Sigmoid colon (tissue), 7 donors: ENCODE measurements at places on chromosomes 3 and 15.

GRCh38 chr3:102415553-102415952 is 19.3 kb upstream of the ZPLD1 start:
- no peak for DNase-seq

- DNase-seq: peak; percentile 25
These were observed 11.6 kb downstream of the ZXDC start for GRCh38 chr3:126464093-126464492.

- DNase-seq: no peak
These were observed 93.8 kb upstream of the UBE2E1 start for GRCh38 chr3:23711916-23712494.

- DNase-seq: no peak
These were observed 6.9 kb upstream of the CFAP20DC start for GRCh38 chr3:59056706-59057105.

DNA sequence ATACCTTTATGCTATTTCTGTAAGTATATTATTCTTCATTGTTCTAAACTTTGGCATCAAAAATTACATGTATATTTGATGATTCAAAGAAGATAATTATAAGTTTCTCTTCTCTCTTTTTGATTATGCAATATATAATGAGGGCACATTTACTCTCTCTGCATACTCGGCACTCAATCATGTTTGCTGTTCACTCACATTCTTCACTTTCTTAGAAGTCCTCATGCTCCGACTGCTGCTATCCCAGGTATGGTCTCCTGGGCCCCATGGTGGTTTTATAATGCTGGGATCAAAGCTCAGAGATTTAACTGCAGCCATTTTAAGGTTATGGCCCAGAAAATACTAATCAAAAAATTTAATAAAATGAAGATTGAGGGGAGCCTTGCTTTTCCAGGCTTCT is 529.7 kb upstream of the IL12A start:
- no peak for DNase-seq

DNA sequence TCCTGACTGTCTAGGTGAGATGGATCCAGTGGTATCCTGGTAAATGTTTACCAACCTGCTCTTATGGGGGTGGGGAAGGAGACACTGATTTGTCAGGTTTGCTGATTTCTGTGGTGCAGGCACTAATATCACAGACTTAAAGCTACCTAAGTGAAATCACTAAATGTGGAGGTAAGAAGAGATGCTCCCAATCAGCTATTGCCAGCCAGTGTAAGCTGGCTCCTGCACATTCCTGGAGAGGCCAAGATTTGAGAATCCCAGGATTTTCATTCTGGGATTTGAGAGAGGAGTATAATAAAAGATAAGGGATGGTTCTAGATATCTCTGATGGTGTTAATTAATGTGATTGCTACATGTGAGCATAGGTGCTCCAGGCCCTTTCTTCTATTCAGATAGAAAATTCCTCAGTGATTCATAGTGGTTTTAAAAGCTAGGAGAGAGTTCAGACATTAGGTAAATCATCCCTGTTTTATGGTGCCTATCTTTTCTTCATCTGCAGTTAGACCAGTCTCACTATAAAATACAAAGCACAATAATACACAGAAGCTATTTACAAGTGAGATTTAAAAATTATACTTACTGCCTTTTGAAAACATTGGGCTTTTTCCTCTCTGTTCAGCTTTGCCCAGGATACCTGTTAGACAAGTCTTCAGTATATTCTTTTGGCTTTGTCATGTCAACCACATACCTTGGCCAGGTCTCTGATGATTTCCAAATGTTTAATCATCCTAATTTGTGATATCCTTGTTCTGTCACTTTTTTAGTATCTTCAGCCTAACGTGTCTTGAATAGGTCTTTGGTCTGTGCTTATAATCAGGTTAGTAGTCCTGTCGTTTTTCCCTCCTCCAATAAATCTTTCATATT is 90.9 kb downstream of the MBNL1 start:
- DNase-seq: no peak

DNA sequence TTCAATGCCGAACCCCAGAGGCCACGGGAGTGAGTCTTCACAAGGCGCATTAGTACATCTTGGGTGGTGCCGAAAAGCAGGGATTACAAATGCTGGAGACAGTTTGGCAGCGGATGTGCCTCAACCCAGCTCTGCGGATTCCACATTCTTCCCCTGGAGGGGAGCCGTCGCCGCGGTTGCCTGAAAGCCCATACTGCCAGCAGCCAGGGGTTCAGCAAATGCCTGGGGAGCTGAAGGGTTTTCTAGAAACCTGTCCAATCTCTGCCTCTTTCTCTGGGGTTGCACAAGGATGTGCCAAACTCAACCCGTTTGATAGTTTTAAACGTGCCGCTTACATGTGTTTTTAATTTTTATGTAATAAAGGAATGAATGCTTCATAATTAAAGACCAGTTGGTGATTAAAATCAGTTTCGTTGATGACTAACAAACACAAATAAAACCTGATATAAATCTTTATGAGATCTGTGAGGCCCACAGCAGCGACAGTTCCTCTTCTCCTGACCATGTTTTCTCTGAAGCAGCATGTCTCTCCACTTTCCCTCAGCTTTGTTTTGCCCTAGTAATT is 74.6 kb upstream of the LEKR1 start:
- DNase-seq: no peak

DNA sequence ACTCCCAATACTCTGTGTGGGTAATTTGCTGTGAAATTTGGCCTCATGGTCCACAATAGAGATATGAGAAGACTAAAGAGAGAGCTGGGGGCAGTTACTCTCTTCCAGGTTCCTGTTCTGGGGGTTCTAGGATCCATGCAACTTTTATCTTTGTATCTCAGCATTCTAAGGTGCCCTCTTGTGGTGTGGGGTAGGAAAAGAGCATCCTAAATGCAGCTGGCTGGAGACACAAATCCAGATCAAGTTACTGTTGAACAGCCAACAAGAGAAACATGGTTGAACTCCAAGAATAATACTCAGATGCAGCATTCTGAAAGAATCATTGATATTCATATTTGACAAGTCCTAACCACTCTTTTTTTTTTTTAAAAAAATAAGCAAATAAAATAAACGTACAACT is 238.2 kb downstream of the GREM1 start:
- no peak for DNase-seq

DNA sequence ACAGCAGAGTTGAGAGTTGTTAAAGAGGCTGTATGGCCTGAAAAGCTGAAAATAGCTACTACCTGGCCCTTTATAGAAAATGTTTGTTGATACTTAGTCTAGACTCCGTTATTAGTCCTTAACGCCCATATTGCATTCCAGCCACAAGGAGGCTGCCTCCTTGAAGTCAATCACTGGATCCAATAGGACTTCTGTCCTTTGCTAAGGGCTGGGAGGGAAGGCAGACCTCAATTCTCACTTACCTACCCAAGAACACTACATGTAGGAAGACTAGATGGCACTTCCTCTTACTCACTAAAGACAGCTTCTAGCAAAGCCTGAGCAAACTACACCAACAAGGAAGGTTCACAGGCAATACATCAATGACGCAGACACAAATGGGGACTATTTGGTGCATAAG is 139.5 kb upstream of the HACD2 start:
- DNase-seq: no peak

DNA sequence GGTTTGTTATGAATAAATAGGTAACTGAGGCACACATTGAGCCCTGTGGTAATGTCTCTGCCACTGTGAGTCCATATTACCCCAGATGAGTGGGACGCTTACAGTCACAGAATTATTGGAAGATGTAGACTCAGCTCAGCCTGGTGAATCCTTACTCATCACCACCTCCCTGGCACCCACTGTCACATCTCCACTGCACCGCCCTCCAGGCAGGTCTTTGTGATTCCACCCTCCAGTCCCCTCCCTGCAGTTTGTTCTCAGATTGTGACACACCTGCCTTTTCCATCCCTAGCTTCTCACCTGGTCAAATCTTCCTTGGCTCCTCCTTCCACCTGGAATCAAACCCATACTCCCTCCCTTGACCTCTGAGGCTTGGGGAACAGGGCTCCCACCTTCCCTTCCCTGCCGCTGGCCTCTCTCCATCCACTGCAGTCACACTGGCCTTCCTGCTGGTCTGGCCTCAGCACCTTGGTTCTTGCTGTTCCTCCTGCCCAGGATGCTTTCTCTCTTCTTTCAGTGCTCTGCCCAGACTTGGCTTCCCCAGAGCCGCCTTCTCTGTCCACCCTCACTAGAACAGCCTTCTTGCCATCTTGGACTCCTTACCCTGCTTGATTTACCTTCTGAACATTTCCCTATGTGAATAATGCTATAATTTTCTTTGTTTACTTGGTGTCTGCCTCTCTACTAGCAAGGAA is 9.4 kb downstream of the SLC6A20 start:
- no peak for DNase-seq

- no peak for DNase-seq
These were observed 524.8 kb upstream of the TBL1XR1 start for GRCh38 chr3:177721864-177722785.

- DNase-seq: no peak
These were observed 16.8 kb downstream of the NOX5 start for GRCh38 chr15:69031013-69032001.

GRCh38 chr3:11349446-11349845 is 77.2 kb downstream of the ATG7 start:
- DNase-seq: no peak

DNA sequence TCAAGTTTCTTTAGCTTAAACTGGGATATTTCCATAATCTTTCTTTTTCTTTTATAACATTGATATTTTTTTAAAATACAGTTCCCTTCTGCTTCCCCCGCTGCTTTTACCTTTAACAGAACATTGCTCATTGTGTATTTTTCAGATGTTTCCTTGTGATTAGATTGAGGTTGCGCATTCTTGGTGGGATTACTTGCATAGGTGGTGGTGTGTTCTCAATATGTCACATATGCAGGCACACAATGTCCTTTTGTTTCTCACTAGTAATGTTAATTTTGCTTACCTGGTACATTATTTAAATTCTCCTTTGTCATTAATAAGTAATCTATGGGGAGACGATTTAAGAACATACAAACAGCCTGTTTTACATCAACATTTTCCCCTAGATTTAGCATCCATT is 48.2 kb downstream of the HMG20A start:
- no peak for DNase-seq

DNA sequence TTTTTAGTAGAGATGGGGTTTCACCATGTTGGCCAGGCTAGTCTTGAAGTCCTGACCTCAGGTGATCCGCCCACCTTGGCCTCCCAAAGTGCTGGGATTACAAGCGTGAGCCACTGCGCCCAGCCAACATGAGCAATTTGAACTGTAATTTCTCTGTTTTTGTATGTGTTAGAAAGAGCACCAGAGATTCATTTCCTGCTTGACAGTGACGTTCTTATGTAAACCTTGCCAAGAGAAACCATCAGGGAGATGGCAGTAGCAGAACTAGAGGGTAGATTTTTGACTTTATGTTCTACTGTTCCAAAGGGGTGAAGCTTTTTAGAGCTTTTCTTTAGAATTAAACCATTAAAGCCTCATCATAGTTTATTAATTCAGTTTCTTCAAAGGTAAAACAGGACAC is 148.1 kb upstream of the UMPS start:
- no peak for DNase-seq

- peak; percentile 72 for DNase-seq
These were observed 612 bp downstream of the APPL1 start for GRCh38 chr3:57227930-57228751.

DNA sequence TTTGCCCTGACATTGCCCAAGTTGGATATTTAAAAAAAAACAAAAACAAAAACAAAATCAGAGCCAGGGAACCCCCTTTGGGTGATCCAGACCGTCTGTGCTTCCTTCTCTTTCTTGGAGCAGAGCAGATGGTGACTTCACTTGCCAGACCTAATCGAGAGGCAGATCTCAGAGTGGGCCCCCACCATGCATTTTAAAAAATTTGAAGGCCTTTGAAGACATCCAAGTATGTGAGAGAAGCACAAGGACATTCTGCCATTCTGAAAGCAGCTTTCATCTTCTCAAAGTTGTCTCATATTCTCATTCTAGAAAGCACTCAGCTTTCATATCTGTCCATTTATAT is 93.3 kb downstream of the SV2B start:
- DNase-seq: no peak

DNA sequence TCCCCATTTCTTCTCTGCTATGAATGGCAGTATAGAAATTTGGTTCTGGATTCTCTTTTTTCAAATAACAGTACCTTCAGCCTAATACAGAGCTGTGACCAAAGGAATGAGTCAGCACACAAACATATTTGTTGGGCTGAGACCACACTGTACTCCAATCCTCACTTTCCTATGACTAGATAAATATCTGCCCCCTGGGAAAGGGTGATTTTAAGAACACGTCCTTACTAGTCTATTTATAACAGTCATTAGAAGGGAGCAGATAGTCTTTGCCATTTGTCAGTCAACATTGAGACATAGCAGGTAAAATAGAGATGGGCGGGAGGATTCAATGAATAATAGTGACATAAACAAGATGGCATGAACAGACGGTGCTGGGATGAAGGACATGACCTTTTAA is 461.3 kb downstream of the MCTP2 start:
- no peak for DNase-seq

DNA sequence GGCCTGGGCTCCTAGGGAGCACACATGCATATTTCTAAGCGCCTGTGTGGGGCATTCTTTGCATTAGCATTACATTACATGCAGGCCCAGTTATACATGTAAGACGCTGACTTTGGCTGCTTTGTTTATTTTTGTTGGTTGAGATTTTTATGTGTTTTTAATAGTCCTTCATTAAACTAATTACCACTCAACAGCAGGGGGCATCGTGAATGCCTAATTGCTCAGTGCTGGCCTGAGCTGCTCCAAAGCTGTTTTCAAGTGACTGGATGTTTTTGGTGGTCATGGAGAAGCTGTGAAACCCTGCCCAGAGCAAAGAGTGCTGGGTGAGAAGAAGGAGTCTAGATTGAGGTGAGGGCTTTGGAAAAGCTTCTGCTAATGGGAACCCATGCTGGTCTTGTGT is 41.5 kb downstream of the GPD1L start:
- no peak for DNase-seq

DNA sequence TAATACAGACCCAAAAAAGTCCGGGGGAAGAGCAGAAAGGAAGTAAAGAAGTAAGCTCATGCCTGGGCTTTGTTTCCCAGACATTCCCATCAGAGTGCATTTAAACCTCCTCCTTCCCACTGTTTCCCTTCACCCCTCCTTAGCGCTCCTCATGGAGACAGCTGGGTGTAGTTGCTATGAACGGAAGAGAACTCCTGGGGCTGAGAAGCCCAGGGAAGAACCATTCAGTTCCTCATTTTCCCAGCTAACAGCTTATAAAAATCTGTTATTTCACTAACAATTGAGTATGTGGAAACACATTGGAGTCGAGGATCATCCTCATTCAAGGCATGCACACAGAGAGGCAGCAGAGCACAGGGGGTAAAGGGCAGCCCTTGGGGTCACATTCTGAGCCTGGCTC is 299.3 kb downstream of the SHQ1 start:
- no peak for DNase-seq

GRCh38 chr3:72158639-72159326 is 373.8 kb upstream of the PROK2 start:
- DNase-seq: no peak

DNA sequence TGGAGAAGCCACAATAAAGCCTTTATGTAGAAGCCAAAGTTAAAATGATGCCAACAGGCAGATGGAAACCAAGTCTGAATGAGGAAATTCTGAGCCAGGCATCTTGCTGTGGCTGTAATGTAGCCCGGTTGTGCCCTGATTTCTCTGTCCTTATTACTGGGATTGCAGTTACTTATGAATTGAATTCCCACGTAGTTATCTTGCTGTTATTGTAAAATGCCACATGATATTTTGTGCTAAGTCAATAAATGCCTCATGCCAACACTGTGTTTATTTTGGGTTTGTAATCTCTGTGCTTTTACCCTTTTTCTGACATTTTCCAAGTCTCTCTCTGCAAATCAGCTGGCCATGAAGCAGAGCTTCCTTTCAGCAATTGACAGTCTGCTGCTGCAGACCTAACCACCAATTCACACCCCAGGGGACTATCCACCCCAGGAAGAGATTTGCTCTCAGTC is 486.1 kb upstream of the GOLIM4 start:
- DNase-seq: no peak

GRCh38 chr3:154981664-154982063 is 98.5 kb upstream of the MME start:
- no peak for DNase-seq
